ENCODE measurements at places on chromosomes 11 and 22.

DNA sequence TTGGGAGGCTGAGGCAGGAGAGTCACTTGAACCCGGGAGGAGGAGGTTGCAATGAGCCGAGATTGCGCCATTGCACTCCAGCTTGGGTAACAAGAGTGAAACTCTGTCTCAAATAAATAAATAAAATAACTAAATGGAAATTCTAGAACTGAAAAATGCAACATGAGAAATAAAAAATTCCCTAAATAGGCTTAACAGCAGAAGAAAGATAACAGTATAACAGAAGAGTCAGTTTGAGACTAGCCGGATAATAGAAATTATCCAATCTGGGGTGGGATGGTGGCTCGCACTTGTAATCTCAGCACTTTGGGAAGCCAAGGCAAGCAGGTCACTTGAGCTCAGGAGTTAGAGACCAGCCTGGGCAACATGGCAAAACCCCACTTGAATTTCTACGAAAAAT lies 14.1 kb downstream of the SLC25A1 start:
- DNase-seq = no peak

- DNase-seq = no peak
Observed at GRCh38 chr22:49199224-49199623, 628.4 kb downstream of the BRD1 start.

DNA sequence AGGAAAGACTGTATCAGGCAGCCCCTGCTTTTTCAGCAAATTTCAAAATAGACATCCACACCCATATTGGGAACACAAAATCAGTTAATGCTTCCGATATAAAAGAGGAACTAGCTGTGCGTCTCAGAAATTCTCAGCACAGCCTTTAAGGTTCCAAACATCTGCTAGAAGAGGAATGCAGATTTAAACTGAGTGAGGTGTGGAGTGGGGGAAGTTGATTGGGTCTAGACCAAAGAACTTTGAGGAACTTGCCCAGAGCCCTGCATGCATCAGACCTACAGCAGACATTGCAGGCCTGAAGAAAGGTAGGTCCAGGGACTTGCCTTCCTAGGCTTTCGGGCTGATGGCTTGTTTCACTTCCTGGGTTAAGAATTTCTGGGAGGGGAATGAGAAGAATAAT lies at the start of gene MS4A4A:
MS4A4A (plus strand) TSS at position 255 of the 400 bp plus-strand sequence; CDS start at position 265, 10 bp downstream.
- DNase-seq = peak; percentile 14

DNA sequence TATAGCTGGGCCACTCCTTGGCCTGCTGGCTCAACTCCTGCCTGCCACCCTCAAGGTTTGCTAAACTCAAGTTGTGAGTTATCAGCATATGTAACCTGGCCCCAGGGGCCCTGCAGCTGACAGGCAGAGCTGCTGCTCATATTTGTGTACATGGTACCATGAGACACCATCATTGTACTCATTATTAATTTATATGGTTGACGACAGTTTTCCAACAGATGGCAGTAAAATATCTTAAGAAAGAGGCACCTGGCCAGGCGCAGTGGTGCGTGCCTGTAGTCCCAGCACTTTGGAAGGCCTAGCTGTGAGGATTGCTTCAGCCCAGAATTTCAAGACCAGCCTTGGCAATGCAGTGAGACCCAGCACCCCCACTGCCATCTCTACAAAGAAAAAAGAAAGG lies 11.4 kb upstream of the DENND5A start:
- no peak for DNase-seq

- no peak for DNase-seq
Observed at GRCh38 chr11:60834742-60835533, 7.0 kb upstream of the CCDC86 start.

DNA sequence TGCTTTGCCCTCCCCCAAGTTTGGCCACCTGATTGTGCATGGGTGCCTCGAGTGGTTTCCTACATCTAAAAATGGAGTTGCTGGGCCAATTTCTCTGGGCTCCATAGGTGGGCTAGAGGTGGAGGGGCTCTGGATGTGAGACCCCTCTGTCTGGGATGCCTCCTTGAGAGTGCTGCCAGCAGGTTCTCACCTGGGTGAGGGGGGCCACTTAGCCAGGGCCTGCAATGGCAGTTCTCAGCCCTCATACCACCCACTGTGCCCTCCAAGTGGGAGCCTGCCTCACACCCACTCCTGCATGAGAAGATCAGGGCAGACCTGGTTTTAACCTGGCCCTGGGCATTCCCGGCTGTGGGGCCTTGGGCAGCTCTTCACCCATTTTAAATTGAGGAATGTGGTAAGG lies 83.9 kb downstream of the CABIN1 start:
- DNase-seq = no peak

- DNase-seq = no peak
Observed at GRCh38 chr11:104028476-104029263, 7.8 kb upstream of the DDI1 start.

- DNase-seq = peak; percentile 65
Observed at GRCh38 chr22:17980638-17981051, 43.7 kb downstream of the MICAL3 start.

GRCh38 chr11:22347857-22348487 lies 9.8 kb downstream of the SLC17A6 start:
- no peak for DNase-seq

- DNase-seq = no peak
Observed at GRCh38 chr11:119635776-119636175, 93.2 kb downstream of the NECTIN1 start.

- no peak for DNase-seq
Observed at GRCh38 chr22:19193879-19194278, 15.3 kb upstream of the SLC25A1 start.

- no peak for DNase-seq
Observed at GRCh38 chr22:50482107-50483074, 1.0 kb downstream of the ADM2 start.

GRCh38 chr22:32164075-32164860 lies 5.2 kb upstream of the C22orf42 start:
- DNase-seq = no peak

GRCh38 chr11:94376841-94377240 lies 24.4 kb downstream of the GPR83 start:
- no peak for DNase-seq

DNA sequence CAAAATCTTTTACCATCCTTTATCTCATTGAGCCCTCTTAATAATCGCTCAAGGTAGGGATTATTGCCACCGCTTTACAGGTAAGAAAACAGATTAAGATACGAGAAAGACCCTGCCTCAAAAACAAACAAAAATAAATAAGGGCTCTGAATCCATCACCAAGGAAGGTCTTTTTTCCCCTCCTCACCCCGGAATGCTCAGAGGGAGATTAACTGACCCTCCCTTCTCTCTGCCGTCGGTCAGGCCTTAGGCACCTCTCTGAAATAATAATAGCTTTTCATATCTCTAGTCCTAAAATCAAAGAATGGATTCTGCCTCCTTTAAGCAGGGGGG lies 620 bp upstream of the ATG2A start:
- DNase-seq = no peak

- DNase-seq = peak; percentile 79
Observed at GRCh38 chr11:95702526-95702925, 87.1 kb downstream of the FAM76B start.

DNA sequence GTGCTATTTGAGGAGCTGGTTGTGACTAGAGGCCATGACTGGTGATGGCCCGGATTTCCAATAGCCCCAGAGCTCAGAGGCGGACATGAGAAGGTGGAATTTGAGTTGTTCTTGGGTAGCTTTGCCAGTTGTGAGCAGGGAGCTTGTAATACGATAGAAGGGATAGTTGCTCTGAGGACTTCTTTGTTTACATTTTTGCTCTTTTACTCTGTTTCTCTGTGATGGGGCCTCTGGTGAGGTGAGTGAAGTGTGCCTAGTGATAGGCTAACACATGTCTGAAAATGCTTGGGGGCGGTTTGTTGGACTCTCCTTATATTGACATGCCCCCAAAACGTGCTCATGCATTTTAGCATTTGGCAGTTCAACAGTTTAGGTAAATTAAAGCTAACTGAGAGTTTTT lies 365.1 kb downstream of the DDX10 start:
- DNase-seq = no peak

GRCh38 chr11:7486781-7487140 lies 1.5 kb downstream of the OLFML1 start:
- peak; percentile 72 for DNase-seq

- no peak for DNase-seq
Observed at GRCh38 chr11:77156396-77157195, 28.6 kb downstream of the MYO7A start.

GRCh38 chr11:824942-825341 lies 2.8 kb upstream of the CRACR2B start:
- no peak for DNase-seq

DNA sequence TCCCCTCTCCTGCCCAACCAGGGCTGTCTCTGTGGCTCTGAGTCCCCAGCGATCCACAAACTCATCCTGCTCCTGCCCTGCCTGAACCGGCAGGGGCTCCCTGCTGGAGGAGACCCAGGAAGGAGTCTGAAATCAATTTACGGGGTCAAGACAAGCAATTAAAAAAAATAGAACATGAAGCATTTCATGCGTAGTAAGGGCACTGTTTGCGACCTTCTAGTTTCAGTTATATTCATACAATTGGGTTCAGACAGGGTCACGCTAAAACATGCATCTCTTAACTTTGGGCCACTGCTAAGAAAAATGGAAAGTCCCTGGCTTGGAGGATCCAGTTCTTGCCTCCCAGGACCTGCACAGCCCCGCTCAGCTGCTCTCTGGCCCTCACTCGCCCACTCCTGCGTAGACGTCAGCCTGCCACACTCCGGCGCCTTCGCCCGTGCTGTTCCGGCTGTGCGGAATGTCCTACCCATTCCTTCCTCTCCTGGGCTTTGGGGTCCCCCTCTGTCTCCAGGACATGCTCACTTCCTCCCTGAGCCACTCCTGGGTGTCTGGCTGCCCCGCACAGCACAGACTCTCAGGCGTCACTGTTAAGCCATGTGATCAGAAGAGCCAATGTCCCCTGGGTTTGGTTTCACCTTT lies 12.8 kb downstream of the NFAM1 start:
- DNase-seq = no peak

DNA sequence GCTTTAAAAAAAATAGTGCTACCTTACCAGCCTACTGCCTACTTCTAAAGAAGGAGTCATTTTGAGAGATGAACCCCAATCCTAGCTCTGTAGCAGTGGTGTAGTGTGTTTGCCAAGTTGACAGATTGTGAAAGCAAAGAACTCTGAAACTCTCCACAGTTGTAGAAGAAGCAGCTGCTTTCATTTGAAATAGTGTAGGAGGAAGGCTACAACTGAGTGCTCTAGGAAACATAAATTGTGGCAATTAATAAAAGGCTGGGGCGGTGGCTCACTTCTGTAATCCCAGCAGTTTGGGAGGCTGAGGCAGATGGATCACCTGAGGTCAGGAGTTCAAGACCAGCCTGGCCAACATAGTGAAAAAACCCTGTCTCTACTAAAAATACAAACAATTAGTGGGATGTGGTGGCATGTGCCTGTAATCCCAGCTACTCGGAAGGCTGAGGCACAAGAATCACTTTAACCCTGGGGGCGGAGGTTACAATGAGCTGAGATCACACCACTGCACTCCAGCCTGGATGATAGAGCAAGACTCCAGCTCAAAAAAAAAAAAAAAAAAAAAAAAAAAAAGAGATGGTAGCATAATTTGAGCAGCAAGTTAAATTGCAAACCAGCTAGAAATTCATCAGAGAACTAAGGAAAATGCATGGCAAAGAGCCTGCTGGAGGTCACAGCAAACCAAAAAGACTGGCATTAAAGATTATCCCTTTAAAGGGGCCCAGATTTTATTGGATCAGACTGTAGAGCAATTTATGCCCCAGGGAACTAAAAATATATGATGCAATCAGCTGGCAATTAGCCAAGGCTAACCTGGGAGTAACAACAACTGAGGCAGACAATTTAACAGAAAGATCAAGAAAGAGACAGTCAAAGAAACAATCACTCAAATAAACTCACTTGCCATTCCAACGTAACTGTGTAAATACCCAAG lies 112.6 kb downstream of the LUZP2 start:
- peak; percentile 18 for DNase-seq

DNA sequence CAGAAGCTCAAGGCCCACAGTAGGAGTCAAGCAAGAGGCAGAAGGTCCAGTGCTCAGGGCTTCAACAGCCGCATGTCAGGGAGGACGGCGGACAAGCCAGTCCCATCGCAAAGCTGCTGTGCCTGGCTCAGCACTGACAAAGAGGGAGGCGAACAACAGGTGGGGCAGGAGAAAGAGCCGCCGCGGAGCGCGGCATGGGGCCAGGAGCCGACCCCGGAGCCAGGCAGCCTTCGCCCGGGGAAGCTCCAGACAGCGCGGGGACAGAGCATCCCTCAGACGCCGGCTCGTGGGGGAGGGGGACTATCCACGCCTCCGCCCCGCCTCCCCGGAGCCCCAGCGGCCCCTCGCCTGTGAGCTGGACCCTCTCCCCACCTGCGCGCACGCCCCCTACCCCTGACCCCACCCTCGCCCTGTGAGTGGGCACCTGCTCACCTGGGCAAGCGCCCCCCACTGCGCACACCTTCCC lies 369 bp downstream of the DHCR7 start:
- DNase-seq = no peak

DNA sequence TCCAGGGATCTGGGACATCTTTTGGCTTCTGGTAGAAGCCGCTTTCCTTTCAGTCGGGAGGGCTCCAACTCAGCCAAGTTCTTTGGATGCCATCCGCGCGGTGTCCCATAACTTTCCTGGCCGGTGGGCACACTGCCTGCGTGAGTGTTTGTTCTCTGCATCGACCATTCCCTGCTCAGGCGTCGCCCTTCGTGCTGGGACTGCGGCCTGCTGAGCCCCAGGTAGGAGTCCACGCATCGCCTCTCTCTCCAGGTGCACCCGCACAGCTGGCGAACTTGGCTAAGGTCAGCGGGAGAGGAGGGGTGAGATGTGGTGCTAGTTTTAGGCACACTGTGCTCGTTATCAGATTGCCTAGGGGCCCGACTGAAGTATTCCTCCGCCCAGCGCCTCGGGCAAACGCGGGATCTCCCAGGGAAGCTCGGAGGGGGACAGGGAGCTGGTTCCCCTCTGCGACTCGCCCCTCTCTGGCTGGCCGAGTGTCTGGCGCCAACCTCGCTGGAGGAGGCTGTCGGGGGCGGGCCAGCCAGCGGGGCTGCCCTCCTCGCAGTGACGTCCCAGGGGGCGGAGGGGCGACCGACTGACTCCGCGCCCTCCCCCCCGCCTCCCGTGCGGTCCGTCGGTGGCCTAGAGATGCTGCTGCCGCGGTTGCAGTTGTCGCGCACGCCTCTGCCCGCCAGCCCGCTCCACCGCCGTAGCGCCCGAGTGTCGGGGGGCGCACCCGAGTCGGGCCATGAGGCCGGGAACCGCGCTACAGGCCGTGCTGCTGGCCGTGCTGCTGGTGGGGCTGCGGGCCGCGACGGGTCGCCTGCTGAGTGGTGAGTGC lies at the start of gene LAYN:
LAYN (plus strand) TSS at position 607 of the 823 bp plus-strand sequence; CDS start at position 731, 124 bp downstream.
- peak; percentile 75 for DNase-seq

- DNase-seq = no peak
Observed at GRCh38 chr11:44374001-44374400, 64.1 kb upstream of the ALX4 start.

- DNase-seq = no peak
Observed at GRCh38 chr11:36411202-36411640, 98.9 kb downstream of the TRAF6 start.

DNA sequence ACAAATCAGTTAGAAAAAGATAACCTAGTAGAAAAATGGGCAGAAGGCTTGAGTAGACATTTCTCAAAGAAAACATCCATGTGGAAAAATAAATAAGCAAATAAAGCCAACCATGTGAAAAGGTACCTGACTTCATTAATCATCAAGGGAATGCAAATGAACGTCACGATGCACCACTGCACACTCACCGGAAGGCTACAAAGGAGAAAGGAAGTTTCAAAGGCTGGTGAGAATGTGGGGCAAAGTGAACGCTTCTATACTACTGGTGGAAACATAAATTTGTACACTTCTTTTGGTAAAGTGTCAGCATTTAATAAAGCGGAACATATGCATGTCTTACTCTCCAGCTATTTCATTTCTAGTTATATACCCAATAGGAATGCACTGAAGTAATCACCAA lies 166.8 kb downstream of the CSNK2A3 start:
- DNase-seq = no peak

- no peak for DNase-seq
Observed at GRCh38 chr11:45489281-45489905, 176.0 kb downstream of the CHST1 start.

All from lung (tissue), 17 donors.